ENCODE measurements at places on chromosomes 7 and 10.

- DNase-seq, result no peak
These were observed 1174.3 kb downstream of the XPNPEP1 start for GRCh38 chr10:108749042-108749441.

DNA sequence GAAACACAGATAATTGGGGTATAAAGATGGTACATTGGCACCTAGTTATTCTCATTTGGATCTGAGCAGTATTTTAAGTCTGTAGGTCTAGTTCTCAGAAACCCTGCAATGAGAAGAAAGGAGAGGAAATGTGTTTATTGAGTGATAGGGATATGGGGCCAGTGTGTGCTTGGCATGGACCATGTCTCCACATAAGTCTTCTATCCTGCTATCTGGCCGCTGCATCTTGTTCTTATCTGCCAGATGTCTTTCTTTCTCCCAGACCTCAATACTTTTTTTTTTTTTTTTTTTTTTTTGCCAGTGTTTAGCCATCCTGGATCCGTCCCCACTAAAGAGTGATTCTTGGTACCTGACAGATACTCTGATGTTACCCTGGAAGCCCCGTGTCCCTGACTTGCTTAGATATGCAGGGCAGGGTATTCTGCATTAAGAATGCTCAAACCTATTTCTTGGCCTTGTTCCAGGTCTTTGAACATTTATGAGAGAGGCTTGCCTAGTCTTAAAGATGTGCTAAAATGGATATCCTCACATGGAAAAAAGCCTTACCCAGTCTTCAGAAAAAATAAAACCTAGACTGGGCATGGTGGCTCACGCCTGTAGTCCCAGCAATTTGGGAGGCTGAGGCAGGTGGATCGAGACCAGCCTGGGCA lies 10.0 kb downstream of the MTURN start:
- DNase-seq, result no peak

- no peak for DNase-seq
These were observed 251.0 kb downstream of the NSUN6 start for GRCh38 chr10:18400201-18400905.

GRCh38 chr7:30567081-30567480 lies 27.6 kb upstream of the GARS1 start:
- DNase-seq, result no peak

- DNase-seq, result no peak
These were observed 54.2 kb downstream of the ABI1 start for GRCh38 chr10:26806557-26806956.

DNA sequence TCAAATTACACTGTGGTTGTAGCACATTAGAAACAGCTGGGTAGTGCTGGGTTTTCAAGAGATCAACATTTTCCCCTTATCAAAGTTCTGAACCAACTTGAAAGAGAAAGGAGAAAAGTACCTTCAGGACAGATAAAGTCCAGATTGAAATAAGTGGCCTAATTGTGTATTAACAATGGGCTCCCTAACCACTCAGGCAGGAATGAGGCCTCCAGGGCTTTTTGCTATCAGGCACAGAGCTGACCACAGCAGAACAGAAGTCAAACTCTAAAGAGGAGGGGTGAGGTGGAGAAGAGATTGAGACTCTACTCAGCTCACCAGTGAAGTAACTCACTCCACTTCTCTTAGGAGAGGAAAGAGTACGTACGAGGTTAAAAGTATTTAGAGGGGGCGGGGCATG lies 394.1 kb upstream of the PHF14 start:
- DNase-seq, result no peak

GRCh38 chr7:17298840-17299482 lies 509 bp downstream of the AHR start:
- DNase-seq, result peak; percentile 71

GRCh38 chr7:54883576-54883975 lies 124.6 kb upstream of the SEC61G start:
- DNase-seq, result no peak

- no peak for DNase-seq
These were observed 34.0 kb upstream of the ELN start for GRCh38 chr7:73994023-73994422.

- no peak for DNase-seq
These were observed 18.7 kb downstream of the TBC1D12 start for GRCh38 chr10:94420998-94421528.

- no peak for DNase-seq
These were observed 43.5 kb upstream of the ZRANB1 start for GRCh38 chr10:124898471-124898870.

GRCh38 chr7:44764665-44765578 lies 16.3 kb downstream of the ZMIZ2 start:
- no peak for DNase-seq

DNA sequence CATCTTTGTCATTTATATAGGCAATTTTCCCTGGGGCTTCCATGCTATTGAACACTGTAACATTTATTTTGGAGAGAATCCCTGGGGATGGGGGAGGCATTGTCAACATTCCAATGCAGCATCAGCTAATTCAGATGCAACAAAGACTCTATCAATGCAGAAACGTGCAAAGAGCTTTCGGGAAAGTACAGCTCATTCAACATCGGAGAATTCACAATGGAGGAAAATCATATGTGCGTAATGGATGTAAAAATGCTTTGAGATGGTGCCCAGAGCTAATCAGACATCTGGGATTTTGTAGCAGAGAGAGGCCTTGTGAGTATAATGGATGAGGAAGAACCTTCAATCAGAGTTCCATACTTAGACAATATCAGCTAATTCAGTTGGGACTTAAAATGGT lies 28.3 kb upstream of the FIS1 start:
- no peak for DNase-seq

DNA sequence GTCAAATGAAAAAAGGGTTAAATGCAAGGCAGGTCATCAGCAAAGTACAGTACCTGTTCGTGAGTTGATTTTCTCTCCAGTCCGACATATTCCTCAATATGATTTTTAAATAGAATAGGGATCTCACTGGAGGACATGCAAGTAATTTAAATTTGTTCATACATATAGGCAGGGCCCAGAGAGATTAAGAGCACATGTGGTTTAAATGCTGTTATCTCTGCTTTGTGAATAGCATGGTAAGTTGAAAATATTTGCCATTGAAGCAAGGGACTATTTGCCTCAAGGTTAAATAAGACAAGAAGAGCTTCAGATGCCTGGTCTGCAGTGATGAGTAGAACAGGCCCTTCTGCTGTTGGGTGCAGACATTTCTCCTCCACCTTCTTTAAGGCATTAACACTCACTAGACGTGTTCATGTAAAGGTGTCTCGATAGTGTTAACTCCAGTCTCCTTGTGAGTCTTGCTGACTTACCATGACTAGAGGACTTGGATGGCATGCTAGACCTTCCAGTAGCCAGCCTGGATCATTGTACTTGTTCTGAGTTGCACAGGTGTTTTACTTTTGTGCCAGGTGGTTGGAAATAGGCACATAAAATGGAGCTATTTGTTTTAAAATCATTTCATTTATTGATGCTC lies 15.6 kb upstream of the AKR1C3 start:
- DNase-seq, result no peak

DNA sequence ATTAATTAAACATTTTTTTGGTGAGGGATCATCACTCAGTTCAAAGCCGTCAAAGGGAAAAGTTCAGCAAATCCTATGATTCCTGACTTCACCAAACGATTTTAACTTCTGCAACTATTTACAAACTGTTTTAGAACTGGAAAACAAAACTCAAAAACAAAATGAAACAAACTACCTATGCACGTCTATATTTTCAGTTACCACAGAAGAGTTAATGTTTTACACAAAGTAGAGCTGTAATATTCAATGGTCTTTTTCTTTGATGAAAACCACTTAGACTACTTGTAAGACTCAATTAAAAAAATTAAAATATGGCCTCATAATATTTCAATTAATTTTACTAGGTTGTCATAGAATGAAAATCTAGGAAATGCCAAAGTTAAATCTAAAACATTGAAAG lies 131.5 kb downstream of the ATE1 start:
- DNase-seq, result no peak

- DNase-seq, result no peak
These were observed 119.0 kb upstream of the FEZF1 start for GRCh38 chr7:122423591-122423990.

All from activated T-cell treated with anti-CD3 and anti-CD28 coated beads, Interleukin-2, amount 50 U/mL, for 1 hour (primary cell).